GM04504 (cell line): ENCODE measurements at places on chromosomes 1 and 21.

DNA sequence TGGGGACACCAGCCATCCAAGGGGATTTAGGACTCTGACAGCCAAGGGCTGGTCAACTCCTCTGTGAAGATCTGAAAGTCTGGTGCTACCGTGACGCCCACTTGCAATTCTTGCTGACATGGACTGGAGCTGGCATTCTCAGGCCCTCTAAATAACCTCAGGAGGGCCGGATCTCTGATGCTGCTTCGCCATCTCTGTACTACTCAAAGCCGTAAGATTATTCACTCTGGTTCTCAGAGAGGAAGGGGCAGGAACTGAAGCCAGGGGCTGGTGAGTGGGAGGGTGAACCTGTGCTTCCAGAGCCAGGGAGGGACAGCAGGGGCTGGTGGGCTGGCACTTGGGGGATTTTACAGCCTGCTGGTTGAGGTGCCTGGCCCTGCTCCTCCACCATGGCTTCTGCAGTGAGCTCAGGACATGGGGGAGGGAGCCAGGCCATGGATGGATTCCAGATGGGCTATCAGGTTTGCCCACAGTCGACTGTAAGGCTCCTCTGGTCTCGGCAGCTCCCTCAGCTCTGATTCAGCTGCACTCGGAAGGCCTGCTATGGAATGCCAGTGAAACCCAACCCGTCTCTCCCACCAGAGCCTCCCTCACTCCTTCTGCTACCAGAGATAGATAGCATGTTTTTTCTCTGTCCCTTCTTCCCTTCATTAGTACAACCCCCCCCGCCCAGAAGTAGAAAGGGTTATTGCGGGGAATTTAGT lies 84.5 kb downstream of the PLXNA2 start:
- DNase-seq, result peak; percentile 84

DNA sequence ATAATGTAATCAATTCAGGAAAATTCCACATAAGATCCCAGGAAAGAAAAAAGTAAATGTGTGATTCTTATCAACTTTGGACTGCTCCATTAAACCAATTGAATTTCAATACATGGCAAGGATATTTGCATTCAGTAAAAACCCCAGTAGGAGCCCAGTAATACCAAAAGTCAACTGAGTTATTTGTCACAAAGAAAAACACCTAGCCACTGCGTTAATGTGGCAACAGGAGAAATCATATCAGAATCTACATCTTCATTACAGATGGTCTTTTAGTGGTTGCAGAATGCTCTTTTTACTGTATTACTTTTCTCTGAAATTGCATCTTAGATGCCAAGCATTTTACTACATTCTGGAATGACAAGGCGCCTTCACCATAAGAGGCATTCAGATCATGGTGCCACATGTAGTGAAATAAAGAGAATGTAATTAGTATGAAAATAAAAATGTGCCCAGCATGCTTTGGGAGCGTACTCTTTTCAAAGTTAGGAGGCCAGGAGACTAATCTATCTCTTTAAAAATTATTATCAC lies 180.7 kb downstream of the PATJ start:
- DNase-seq, result no peak

GRCh38 chr1:246246430-246246829 lies 260.6 kb downstream of the SMYD3 start:
- DNase-seq, result no peak

GRCh38 chr1:98077691-98078090 lies 156.9 kb upstream of the DPYD start:
- DNase-seq, result no peak

DNA sequence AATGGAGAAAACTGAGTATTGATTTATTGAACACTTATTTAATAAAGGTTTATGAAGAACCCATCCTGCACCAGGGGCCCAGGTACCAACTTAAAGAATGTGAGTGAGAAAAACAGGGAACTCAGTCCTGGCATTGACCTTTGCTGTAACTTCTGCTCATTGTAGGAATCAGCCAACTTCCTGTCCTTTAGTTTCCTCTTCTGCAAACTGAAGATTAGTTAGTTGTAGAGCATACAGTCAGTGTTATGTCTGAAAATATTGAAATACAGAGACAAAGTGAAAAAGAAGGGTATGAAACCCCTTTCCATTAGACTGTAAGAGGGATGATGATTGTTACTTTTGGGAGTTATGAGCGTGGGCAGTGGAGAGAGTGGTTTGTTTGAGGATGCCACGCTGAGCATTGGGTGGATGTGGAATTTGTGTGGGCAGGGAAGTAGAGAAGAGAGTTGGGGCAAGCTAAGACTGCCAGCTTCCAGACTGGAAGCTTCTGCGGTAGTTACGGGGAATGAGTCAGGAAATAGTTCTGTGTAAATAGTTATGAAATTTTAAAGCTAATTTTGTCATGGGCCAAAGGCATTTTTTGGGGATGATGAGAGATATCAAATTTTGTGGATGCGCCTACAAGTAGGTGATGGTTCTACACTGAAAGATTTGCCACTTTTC lies 89.2 kb downstream of the GPR88 start:
- DNase-seq, result peak; percentile 61

DNA sequence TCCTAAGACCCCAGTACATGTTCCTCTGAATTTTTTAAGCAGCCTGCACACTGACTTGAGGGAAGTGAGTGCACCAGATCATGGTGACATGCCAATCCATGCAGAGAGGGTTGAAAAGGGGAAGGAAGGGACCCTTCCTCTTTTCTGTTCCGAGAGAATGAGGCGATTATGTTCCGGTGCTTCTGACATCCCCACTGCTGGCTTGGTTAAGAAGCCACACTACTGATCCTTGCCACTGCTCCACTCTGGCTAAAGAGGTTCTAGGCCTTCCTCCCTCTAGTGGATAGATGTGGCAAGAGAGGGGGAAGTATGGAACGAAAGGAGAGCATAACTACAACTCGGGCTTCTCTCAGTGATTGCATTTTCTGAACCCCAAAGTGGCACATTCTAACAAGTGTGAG lies 1.8 kb upstream of the CYB5R1 start:
- DNase-seq, result peak; percentile 42

DNA sequence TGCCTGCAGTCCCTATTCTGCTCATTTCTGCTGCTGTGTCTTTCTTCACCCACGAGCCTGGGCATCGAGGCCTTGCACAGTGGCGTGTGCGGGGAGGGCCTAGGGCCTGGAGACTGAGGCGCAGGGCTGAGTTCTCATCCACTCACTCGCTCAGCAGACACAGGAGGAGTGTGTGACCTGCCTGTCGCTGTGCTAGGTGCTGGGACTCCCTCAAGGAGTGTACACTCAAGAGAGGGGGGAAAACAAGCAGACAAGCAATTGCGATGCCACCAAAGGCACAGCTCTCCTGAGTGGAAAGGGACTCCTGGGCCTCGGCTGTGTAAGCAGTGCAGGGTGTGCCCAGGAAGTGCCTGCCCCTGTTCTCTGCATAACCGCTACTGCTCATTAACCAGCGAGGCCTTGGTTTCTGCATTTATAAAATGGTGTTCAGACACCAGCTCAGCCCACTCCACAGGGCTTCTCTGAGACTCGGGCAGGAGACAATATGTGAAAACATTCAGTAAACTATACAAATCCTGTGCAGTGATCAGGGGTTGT lies 4.2 kb downstream of the RD3 start:
- no peak for DNase-seq

DNA sequence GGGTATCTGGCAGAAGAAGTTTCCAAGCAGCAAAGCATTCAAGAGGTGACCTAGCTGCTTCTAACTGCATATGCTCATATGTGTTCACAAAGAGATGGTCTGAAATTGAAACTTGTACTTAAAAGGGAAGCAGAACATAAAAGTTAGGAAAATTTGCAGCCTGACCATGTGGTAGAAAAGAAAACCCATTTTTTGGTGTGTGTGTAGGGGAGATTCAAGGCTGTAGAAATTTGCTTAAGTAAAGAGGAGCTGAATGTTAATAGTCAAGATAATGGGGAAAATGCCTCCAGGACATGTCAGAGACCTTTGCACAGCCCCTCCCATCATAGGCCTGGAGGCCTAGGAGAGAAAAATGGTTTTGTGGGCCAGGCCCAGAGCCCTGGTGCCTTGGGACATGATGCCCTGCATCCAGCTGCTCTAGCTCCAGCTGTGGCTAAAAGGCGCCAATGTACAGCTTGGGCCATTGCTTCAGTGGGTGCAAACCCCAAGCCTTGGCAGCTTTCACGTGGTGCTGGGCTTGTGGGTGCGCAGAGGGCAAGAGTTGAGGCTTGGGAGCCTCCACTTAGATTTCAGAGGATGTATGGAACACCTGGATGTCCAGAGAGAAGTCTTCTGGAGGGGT lies 54.9 kb downstream of the DHRS3 start:
- no peak for DNase-seq

GRCh38 chr1:173682184-173682583 lies 12.5 kb upstream of the ANKRD45 start:
- DNase-seq, result no peak

DNA sequence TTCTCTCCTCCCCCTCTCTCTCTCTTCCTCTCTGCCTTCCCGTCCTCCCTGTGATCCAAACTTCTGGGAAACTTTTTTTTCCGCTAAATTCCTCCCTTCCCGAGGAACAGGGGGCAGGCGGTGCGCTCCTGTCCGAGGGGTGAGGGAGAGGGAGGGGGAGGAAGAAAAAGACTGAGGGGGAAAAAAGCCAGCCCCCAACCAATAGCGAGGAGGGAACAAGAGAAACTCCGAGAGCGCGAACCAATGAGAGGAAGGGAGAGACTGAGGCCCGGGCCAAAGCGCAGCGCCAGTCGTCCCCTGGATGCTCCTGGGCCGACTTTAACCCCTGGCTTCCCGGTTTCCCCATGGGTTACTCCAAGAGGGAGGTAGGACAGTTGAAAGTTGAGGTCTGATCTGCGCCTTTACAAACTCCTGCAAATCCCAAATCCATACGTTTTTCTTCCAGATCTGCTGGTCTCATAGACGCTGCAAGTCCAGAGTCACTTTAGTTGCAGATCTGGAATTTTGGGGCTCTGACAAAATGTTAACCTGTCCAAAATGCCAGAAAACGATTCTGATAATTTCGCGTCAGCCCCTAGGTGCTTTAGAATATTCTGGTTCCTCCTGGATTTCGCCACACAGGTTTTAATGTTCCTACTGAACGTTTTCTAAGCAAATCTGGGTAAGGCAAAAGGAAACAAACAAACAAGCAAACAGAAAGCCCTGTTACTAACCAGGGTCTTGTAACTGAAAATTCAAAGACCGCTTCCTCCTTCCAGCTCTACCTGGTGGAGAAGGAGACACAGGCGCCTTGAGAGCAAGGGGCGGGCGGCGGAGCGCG lies at the start of gene TBX15:
Gene TBX15, minus strand, starts transcription at position 158 of the 820 bp plus-strand sequence. CDS start 548 bp downstream, outside the sequence.
- no peak for DNase-seq

DNA sequence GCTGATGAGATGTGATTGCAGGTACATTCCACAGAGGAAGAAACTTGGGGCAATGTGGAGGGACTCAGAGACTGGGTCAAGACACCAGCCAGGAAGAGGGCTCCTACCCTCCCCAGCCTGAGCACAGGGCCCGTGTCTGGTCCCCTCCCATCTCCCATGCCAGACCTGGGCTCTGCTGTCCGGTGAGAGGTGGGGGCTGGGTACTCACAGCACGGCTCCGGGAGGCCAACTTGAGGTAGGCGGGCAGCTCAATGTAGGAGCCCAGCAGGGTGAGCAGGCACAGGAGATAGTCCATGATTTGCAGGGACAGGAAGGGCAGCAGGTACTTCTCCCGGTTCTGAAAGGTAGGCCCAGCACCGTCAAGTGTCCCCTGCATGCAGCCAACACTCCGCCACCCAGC lies 16.2 kb upstream of the MATN1 start:
- no peak for DNase-seq

DNA sequence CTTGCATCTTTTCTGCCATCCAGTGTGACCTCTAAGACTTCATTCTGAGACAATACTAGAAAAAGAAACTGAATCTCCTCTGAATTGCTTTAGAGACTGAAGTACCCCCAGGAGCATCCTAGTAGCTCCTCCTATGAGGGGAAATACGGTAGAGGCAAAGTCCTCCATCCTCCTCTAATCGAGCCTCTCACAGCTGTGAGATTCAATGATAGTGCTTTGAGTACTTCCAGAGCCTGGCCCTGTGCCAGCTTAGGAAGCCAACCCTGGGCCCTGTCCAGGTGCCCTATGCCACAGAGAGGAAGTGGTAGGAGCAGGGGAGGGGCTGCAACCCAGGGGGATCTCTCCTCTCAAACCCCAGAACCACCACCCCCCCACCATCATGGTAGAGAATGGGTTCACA lies 10.7 kb downstream of the RORC start:
- DNase-seq, result no peak

DNA sequence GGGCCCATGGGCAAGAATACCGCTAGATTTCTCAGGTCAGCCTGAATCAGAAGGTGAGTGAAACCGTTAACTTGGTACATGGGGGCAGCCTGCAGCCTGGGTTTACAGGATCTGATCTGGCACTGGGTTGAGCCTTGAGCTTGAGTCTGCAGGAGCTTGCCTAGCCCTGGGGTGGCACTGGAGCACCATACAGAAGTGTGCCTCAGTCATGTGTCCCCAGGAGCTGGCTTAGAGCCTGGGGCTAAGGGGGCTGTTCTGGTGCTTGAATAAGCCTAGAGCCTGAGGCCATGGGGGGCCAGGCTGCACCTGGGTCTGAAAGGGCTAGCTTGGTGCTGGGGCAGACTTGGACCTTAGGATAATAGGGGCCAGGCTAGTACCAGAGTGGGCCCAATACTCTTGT lies 457.2 kb upstream of the PBX1 start:
- no peak for DNase-seq

GRCh38 chr1:8061210-8061609 lies 35.1 kb upstream of the ERRFI1 start:
- DNase-seq, result peak; percentile 83

GRCh38 chr1:57788313-57788712 lies 364.5 kb upstream of the DAB1 start:
- no peak for DNase-seq

GRCh38 chr1:204162494-204163074 lies 3.6 kb downstream of the REN start:
- DNase-seq, result peak; percentile 30

- no peak for DNase-seq
These were observed 136.6 kb downstream of the PRDM2 start for GRCh38 chr1:13836631-13837030.

DNA sequence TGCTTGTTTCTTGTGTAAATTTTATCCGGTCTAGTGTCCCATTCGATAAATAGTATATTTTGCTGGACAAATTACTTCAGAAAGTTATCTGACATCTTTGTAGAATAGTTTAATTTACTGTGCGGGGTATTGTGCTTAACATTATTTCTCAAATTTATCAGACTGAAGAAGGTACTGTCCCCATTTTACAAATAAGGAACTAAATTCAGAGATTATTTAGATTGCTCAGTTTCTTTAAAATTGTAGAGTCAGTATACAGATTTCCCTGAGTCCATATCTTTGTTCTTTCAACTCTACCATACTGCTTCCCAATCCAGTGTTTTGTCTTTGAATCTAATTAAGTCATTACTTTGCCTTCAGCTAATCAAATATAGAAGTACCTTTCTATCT lies 6.4 kb downstream of the ATP5PB start:
- DNase-seq, result no peak

DNA sequence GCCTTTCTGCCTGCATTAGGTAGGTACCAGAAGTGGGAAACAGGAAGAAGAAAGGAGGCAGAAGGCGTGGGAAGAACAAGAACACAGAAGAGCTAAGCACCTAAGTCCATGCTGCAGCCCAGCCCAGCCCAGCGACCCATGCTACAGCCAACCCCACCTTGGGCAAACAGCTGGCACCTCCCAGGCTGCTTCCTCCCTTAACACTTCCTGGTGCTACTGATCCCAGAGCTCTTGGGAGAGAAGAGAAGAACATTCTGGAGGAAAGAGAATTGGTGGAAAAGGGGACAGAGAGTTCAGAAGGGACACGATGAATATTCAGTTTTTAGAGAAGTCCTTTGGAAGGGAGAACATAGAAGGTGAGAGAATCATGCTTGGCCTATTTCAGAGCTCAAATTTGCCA lies 28.5 kb downstream of the PLEKHA6 start:
- no peak for DNase-seq
